Stimulated activated CD8-positive, alpha-beta memory T cell treated with anti-CD3 and anti-CD28 coated beads, Interleukin-7, amount 100 ng/mL, for 1 hour (primary cell): ENCODE measurements at places on chromosomes 4 and X.

DNA sequence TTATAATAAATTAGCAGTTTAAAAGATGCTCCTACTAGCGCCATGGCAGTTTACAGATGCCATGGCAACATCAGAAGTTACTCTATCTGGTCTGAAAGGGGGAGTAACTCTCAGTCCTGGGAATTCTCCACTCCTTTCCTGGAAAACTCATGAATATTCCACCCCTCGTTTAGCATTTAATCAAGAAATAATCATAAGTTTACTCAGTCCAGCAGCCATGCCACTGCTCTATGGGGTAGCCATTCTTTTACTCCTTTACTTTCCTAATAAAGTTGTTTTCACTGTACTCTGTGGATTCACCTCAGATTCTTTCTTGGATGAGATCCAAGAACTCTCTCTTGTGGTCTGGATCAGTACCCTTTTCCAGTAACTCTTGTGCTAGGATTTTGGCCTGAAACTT is 52.3 kb downstream of the GUCY1B1 start:
- no peak for DNase-seq

- DNase-seq = no peak
Measured at GRCh38 chr4:74369855-74370254, 4.9 kb downstream of the EREG start.

DNA sequence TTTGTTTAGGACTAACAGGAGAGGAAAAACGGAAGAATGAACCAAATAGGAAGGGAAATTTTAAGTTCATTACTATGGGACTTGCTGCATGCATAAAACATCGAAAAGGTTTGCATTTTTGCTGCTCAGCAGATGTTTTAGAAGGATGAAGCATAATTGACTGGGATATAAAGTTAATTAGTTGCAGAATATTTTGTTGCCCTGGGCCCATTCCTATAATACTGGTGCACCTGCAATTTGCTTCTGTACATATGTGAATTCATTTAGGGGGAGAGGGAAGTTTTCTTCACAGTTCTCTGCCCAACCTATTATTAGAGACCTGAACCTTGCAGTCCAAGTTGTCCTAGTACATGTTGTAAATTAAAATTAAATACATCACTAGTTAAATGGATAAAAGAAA is 232.0 kb downstream of the UGT8 start:
- DNase-seq = no peak

GRCh38 chrX:135985157-135985972 is at the start of gene SLC9A6:
Gene SLC9A6 (plus strand): TSS chrX:135985435. CDS start chrX:135985659, 224 bp downstream.
- DNase-seq = peak; percentile 40

- DNase-seq = no peak
Measured at GRCh38 chrX:10103023-10103422, 53.8 kb upstream of the CLCN4 start.

DNA sequence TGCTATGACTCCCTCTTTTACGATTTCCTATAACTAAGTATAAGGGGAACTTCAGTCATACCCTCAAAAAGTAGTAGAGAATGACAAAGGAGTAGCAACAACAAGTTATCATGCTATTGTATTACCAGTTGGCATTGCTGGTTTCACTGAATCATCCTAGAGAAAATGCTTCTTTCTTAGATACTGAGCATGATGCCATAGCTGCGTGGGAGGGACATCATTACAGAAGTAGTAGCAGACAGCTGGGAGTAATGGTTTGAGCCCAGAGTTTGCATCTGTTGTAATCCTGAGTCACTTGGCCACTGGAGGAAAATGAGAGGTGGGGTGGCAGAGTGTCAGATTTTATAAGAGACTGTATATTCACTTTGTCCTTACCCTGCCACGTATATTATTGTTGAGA is 38.6 kb downstream of the MTMR1 start:
- no peak for DNase-seq

- DNase-seq = no peak
Measured at GRCh38 chrX:9249051-9249846, 215.3 kb upstream of the FAM9B start.

DNA sequence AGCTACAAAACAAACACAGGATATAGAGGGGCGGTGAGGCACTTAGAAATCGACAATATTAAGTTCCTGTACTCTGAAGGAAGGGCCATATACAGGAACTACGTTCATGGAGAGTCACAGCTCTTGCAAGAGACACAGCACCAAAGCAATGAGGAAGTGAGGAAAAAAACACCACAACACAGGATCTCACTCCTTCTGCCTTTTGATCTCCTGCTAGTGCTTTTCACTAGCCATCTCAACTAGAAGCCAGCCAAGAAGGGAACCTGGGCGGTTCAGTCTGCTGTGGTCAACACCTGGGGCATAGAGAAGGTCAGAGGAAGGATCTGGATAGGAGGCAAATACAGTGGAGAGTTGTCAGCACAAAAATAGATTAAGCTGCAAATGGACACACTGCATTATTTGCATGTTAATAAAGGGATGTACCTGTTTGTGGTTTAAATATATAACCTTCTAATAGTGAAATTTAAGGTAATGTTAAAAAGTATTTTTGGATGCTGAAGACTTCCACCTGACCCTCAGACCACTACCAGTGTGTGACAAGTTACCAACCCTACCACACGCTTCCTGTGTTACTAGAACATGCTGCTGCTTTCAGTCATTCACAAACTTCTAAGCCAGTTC is 104.6 kb downstream of the DTHD1 start:
- DNase-seq = no peak

GRCh38 chr4:157591245-157591644 is 370.7 kb downstream of the GRIA2 start:
- DNase-seq = no peak

- DNase-seq = no peak
Measured at GRCh38 chrX:19372547-19373331, 29.0 kb downstream of the PDHA1 start.

GRCh38 chr4:93540562-93540961 is 288.0 kb upstream of the ATOH1 start:
- DNase-seq = no peak

DNA sequence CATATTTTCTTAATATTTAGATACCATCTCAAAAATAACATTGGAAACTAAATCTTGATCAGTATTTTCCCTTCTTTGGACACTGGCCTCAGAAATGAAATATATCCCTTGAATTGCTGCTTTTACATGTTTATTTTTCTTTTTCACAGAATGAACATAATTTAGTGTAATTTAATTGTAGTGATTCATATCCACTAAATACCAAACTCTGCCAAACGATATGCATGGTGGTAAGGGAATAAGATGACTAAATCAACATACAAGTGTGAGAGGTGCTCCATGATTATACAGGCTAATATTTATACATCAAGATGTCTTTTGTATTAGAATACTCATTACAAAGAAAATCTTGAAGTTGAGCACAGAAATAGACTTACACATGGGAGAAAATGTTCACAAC is 216.8 kb upstream of the PACRGL start:
- DNase-seq = no peak

DNA sequence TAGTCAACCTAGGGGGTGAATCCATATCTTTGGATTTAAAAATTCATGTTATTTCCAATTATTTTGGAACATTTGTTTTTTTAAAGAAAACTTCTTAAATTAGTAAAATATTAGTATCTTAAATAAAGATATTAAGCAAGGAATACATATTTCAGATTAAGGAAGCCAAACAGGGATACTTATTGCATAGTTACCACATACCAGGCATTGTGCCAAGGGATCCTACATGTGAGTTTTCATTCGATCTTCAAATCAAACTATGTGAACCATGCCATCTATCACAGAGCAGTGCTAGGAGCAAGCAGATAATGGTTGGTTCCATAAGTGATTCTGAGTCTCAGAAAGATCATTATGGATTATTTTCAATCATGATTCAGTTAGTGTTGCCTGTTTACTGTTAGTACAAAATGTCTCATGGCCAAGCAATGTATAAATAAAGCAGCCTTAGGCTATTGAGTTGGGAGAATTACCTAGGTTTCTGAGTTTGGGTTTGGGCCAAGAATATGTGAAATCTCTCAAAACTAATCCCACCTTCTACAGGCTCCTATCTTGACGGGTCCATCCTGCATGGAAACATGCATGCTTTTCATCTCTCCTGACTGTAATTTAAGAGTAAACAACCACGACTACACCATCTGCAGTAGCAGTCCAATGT is 176.7 kb downstream of the NPFFR2 start:
- DNase-seq = no peak

DNA sequence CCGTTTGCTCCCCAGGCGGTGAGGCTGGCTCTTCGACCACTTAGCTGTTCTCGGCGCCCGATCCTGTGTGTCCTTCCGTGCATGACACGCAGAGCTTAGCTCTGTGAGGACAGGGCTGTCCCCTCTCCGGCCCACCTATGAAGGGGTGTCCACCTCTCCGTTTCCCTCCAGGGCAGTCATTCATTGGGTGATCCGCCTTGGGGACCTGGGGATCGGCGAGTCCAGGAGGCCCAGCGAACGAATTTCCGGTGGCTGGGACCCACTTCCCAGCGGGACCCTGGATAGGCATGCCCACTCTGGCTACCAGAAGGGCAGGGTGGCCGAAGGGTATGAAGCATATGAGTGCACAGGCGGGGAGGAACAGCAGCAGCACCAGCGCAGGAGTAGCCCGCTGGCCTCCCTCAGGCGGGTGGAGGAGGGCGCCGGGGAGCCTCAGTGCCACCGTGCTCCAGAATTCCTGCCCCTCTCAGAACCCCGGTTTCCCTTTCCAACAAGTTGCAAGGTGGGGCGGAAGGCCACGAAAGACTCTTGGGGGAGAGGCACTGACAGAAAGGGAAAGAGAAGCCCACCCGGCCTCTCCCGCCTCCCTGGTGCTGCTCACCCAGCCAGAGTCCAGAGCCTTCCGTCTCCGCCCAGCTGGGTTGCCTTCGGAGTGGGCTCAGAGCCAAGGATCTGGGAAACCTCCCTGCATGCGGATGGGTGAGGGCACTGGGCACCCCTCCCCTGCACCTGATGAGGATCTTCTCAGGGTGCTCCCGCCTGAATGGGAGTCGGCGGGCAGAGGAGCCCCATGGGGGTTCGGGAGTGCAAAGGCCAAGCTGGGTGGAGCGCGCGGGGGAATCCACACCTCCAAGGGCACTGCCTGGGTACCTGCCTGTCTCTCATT is 8.6 kb downstream of the HMX1 start:
- DNase-seq = no peak

- no peak for DNase-seq
Measured at GRCh38 chr4:176054942-176055341, 10.7 kb upstream of the WDR17 start.

DNA sequence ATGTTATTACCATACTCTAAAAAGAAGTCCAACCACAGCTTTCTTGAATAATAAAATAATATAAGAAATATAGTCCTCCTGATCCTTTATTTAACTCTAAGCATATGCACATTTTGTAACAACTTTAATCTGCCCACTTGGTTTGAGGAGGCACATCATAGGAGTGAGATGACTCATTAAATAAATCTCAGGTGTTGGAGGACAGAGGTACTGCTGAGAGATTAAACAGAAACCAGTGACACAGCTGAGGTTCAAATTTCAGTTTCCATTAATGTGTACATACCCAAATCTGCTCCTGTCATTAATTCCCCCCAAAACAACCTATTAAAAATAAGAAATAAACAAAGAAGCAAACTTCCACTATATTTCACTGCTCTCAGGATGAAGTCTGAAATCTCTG is 211.0 kb downstream of the KCTD8 start:
- no peak for DNase-seq

DNA sequence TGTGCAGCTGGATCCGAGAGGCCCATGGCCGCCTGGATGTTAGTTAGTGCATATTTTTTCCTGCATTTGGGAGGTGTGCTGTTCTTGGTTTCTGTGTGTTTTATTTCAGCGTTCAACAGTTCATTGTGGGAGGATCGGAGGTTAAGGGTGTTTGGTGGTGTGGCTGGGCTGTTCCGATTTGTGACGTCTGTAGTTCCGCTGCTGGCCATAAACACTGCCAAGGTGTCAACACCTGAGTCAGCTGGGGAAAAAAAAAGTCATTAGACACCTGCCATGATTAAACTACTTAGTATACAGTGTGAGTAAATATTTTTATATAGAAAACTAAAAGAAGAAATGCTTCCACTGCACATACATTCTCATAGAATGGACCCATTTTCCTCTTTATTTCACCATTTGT is 200.2 kb downstream of the APBB2 start:
- no peak for DNase-seq

- no peak for DNase-seq
Measured at GRCh38 chr4:183808097-183808456, 97.0 kb upstream of the STOX2 start.

GRCh38 chr4:87913896-87914295 is 61.6 kb upstream of the SPP1 start:
- DNase-seq = no peak

GRCh38 chr4:7462509-7462971 is 27.8 kb upstream of the PSAPL1 start:
- no peak for DNase-seq

GRCh38 chr4:86615501-86615900 is 21.4 kb downstream of the PTPN13 start:
- DNase-seq = no peak

- no peak for DNase-seq
Measured at GRCh38 chr4:31343061-31343460, 622.9 kb downstream of the PCDH7 start.

DNA sequence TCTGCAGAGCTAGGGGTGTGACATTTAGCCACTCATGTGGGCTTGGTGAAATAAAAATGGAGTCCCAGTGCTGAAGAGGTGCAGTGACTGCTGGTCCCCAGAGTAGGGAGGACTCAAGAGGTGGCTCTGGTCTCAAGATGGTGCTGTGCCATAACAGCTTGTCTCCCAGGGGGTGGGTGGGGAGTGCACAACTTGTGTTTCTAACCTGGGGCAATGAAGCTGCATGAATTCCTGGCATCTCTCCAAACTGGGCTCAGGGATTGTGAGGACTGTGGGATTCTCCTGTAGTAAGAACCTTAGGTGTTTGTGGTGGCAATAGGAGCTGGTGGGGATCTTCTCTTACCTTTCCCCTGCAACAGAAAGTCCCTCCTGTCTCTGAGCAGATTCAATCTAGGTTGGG is 278.9 kb upstream of the SFRP2 start:
- DNase-seq = no peak

DNA sequence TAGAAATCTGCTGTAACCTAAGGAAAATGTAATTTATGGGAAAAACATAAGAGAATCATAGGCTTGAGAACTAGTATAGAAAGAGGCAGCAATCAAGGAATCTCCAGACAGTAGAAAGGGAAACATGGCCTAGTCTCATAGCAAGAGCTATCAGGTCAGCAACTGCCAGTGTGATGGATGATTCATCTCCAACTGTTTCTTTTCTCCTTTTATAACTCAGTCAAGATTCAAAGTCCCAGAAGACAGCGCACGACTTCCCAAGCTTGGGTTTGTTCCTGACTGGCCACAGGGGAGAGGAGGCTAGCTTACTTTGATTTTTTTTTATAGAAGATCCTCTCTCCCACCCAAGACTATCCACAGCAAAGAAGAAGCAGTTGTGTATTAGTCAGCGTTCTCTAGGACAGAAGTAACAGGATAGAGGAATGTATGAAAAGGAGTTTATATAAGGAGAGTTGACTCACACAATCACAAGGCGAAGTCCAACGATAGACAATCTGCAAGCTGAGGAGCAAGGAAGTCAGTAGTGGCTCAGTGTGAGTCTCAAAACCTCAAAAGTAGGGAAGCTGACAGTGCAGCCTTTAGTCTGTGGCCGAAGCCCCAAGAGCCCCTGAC is 181.5 kb downstream of the GC start:
- no peak for DNase-seq

- DNase-seq = no peak
Measured at GRCh38 chr4:121112530-121112929, 40.2 kb upstream of the NDNF start.

GRCh38 chr4:173527103-173527891 is 2.7 kb downstream of the HAND2 start:
- DNase-seq = no peak

GRCh38 chr4:54371173-54371572 is 142.1 kb downstream of the PDGFRA start:
- no peak for DNase-seq
